ENCODE measurements at places on chromosomes 12 and 14.

- no peak for DNase-seq
Observed at GRCh38 chr14:91263329-91263728, 18.8 kb upstream of the GPR68 start.

GRCh38 chr14:100147691-100148464 lies 11.6 kb downstream of the DEGS2 start:
- no peak for DNase-seq

- no peak for DNase-seq
Observed at GRCh38 chr12:93311827-93312226, 65.9 kb upstream of the NUDT4 start.

GRCh38 chr12:81257947-81258551 lies 180.2 kb downstream of the ACSS3 start:
- DNase-seq = peak; percentile 30

DNA sequence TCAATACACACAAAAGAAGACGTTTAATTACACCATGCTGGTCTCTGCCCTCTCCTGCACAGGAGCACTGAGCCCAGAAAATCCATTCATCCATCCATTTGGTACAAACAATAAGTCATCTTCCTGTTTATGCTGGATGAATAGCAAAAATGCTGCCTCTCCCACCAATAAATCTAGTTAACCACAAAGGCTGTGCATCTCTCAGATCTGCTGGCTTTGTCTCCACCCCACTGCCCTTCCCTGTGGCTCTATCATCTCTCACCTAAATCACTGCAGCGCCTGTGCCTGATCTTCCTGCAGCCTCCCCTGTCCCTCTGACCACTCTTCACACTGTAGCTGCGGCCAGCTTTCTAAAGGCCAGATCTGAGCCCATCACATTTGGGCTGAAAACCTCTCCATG lies 72.9 kb upstream of the DDX11 start:
- DNase-seq = no peak

GRCh38 chr12:27332407-27332713 lies 276 bp upstream of the BMAL2 start:
- no peak for DNase-seq

DNA sequence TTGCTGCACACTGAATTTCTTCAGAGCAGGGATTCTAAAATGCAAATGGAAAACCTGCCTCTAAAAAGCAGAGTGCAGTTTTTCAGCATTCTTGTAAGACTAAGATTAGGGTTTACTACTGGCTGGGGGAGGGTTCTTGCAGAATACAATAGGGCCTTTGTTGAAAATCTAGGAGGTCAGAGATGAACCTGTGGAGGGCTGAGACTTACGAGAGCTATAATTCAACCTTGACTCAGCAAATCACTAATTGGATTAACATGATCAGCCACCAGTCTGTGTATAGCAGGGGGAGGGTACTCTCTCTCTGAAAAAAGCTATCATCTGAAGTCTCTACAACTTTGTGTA lies 92.6 kb upstream of the HIF1A start:
- peak; percentile 36 for DNase-seq

GRCh38 chr12:132352896-132353800 lies 23.8 kb upstream of the GALNT9 start:
- DNase-seq = no peak

DNA sequence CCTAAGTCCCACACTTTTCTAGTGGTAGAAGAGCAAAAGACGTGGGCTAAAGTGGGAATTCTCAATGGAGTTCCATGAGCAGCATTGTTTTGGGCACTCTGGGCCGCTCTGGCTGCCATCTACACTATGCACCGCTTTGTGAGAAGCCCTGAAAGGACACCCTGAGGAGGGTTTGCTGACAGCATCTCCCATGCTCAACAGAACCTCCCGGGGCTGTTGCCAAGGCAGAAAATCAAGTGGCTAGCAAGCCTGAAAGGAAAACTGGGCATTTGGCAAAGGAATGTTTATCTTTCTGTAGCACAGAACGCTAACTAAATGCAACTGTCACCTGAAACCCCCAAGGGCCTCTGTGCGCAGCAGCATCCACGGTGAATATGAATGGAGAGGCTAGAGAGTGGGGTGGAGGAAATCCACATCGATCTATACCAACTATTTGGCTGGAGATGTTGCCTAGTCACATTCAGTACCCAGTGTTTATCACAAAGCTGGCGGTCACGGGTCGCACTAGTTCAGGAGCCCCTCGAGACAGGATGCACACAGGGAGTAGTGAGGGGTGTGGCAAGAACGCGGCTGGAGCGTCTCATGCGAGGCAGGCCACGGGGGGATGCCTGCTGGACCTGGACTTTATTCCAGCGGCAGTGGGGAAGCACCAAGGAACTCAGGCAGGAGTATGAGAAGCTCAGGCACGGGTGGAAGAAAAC lies 14.2 kb downstream of the APPL2 start:
- no peak for DNase-seq

DNA sequence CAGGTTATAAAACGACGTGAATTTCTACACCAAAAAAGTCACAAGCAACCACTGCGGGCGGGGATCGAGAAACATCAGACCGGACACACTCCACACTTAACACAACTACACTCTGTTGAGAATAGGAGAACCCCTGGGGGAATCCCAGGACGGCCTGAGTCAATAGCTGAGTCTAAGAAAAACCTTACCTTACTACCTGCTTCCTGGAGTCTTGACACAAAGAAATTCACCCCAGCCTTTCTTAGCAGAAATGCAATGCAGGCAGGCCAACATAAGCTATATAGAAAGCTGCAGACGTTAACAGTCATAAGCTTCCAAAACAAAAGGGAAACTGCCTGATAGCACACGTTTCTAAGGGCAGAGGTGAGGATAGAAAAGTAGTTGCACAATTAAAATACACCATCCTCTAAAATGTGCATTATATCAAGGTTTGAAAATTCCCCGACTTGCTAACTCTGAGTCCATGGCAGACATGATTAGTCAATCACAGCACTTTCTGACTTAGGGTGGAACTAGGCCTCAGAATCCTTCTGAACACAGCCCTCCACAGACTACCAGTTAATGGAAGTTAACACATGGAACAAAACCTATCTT lies 68.0 kb downstream of the CCDC88C start:
- peak; percentile 58 for DNase-seq

DNA sequence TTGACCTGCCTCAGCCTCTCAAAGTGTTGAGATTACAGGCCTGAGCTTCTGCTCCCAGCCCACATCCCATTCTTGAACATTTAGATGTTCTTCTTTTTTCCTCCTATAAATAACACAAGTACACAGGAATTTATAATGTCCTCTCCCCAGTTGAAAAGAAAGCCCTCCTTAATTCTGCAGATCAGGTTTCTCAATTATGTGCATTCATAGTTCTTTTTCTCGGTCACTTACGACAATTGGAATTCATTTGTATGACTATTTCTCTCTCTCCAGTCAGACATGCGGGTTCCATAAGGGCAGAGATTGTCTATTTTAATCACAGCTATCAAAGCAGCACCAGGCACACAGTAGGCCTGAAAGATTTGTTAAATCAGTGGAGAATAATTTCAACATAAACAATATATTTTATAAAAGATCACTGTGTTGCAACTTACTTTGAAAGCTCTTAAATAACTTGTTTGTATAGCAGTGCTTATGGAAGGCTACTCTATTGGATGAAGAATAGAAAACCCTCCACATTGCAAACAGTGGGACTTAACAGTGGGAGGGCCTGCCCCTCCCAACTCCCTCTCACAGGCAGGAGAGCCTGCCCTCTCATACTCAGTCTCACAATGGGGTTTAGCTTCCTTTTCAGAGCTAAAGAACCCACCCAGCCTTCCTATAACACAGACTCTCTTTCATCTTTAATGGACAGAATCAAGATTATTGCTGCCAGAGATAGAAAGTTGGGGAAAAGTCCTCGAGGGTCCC lies 84.1 kb upstream of the TRAF3 start:
- DNase-seq = no peak

- no peak for DNase-seq
Observed at GRCh38 chr12:104903648-104904423, 54.3 kb downstream of the SLC41A2 start.

- no peak for DNase-seq
Observed at GRCh38 chr12:1918081-1918883, at the start of gene CACNA2D4. TSS of gene CACNA2D4 (minus strand) at chr12:1918652. CDS start at chr12:1918473, 179 bp downstream.

GRCh38 chr12:124754949-124755800 lies 108.5 kb downstream of the SCARB1 start:
- DNase-seq = no peak

- no peak for DNase-seq
Observed at GRCh38 chr14:58059126-58059525, 92.9 kb downstream of the ARMH4 start.

- no peak for DNase-seq
Observed at GRCh38 chr12:80679346-80680131, 27.9 kb upstream of the MYF6 start.

DNA sequence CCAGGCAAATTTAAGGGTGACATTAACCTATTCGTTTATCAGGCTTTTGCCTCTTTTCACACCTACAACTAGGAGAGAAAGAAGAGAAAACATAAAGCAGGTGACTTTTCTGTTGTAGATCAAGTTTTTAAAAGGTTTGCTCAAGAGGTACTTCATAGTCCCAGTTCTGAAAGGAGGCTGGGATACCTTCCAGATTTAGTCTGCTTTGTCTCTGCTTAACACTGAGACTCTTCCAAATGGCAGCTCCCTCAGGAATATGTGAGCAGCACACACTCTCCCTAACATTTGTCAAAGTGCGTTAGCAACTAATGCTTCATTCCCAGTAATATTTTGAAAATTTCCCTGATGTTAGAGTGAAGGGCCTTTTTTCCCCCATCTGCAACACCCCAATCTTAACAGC lies 133.7 kb upstream of the RASSF8 start:
- no peak for DNase-seq

DNA sequence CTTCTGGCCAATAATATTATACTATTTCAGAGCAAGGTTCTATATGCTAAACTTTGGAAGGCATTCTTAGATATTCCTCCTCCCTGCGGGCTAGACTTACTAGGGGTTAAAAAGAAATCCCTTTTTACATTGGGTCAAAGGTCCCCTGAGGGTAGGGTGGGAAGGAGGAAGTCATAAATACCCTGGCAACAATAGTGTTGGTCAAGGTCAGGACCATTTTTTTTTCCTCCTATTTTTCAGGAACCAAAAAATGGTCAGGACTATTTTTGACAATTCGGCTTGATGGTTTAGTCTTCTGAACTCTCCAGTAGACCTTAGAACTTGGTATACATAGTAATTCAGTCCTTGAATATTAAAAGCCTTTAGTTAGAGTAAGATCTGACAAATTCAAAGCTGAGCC lies 4.5 kb upstream of the NANOG start:
- no peak for DNase-seq

GRCh38 chr14:74364271-74364880 lies 16.1 kb downstream of the VRTN start:
- no peak for DNase-seq

GRCh38 chr12:911191-911826 lies 38.2 kb downstream of the RAD52 start:
- no peak for DNase-seq

GRCh38 chr12:123142921-123143735 lies 7.8 kb downstream of the PITPNM2 start:
- no peak for DNase-seq

GRCh38 chr12:44117337-44117736 lies 281.5 kb downstream of the TMEM117 start:
- no peak for DNase-seq

GRCh38 chr14:103456167-103456835 lies 66.3 kb downstream of the CKB start:
- no peak for DNase-seq

GRCh38 chr14:49017447-49017846 lies 568.7 kb downstream of the RPS29 start:
- no peak for DNase-seq

- no peak for DNase-seq
Observed at GRCh38 chr14:71319666-71320065, 412.4 kb downstream of the PCNX1 start.

DNA sequence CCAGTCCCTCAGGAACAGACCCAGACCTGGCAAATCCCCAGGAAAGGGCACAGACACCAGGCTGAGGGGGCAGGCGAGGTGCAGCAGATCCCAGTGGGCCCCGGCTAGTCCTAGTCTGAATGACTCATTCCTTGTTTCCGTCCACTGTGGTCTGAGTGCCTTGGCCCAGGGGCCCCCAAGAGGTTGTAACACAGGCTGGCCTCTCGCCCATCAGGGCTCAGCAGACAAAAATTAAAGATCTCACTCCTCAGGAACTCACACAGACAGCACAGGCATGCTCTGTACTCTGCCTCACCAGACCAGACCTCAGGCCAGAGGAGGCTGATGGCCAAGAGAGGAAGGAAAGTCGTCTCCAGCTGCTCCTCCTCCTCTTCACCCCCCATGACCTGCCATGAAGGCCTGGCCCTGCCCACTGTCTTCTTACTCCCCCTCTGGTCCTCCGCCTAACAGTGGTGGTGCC lies 7.7 kb upstream of the LTBP2 start:
- DNase-seq = peak; percentile 68

DNA sequence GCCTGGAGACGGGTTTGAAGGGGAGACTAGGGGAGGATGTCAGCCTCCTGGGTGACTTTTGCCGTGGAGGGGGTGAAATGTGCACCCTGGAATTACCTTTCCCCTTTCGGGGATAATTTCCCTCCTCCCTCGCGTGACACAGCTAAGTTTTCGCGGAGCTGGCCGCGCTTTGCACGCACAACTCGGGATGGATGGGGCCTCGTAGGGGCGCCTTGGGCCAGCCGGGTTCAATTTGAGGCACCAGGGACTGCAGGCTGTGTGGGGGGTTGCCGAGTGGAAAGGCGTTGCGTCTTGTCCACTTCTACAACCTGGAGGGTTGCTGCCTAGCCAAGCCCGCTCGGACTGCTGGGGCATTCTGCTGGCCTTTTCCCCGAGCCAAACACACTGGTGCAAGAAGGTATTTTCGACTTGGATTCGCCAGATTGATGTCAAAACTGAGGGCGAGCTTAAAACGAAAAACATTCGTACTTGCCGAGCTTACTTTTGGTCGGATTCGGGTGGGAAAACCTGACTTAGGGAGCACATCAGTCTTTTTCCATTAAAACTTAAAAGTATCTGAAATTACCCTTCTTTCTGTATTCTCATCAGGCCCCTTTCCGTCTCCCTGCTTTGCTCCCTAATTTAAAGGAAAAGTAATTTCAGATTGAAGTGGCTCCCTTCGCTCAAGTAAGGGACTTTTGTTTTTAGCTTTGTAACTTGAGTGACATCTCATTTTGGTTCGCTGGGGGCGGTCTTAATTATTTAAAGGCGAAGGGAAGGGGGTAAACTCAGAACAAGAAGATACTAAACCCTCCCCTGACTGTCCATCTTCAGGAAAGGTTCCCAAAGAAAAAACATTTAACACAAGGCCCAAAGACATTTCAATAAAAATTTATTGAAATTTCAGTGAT lies 14.3 kb downstream of the TBX3 start:
- no peak for DNase-seq

DNA sequence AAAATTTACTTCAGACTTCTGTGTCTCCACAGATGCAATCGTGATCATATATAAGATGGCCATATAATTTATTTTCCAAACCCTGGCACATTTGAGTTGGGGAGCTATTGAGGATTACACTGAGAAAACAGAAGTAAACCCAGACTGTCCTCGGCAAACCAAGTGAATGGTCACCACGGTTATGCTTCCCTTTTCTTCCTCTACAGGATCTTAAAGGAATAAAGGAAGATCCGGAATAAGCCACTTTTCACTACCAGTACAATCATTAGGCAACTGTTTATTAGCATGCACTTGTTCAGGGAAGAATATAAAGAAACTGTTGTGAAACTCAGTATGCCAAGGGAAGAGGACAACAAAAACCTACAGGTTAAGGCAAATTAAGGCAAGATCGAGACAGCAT lies 27.6 kb downstream of the SBNO1 start:
- no peak for DNase-seq

GRCh38 chr12:127830065-127830460 lies 436.9 kb upstream of the TMEM132C start:
- DNase-seq = no peak
